ENCODE measurements at places on chromosomes 3 and 15.

- no peak for DNase-seq
Observed at GRCh38 chr3:4138786-4139431, 164.3 kb upstream of the SETMAR start.

DNA sequence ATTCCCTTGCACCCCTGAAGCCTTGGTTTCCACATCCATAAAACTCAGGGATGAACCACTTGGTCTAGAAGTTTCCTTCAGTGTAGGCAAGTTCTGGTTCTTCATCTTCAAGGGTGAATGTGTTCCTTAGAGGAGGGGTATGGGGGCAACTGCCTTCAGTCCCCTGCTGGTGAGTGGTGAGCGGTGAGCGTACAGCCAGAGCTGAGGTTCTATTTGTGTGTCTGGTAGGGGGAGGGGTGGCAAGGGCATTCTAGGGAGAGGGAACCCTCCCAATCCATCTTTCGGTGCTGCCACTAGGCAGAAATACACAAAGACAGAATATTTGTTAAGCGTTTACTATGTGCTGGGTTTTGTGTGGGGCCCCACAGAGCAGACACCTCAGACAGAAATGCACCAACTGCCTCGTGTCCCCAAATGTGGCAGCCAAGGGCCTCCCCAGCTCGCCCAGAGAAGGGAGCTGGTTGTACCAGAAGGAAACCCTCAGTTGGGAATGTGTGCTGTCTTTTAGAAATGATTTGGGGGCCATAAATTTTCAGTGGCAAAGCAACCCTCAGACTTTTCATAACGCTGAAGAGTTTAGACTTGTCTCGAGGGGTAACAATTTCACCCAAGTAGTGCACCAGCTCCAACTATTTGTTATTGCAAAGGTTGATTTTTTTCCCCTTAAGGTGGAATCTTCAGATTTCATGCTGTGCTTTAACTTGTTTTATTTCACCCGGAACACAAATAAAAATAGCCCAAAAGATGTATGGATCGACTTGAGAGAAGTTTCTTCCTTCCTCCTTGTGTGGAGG lies 137.6 kb downstream of the FBLN2 start:
- no peak for DNase-seq

DNA sequence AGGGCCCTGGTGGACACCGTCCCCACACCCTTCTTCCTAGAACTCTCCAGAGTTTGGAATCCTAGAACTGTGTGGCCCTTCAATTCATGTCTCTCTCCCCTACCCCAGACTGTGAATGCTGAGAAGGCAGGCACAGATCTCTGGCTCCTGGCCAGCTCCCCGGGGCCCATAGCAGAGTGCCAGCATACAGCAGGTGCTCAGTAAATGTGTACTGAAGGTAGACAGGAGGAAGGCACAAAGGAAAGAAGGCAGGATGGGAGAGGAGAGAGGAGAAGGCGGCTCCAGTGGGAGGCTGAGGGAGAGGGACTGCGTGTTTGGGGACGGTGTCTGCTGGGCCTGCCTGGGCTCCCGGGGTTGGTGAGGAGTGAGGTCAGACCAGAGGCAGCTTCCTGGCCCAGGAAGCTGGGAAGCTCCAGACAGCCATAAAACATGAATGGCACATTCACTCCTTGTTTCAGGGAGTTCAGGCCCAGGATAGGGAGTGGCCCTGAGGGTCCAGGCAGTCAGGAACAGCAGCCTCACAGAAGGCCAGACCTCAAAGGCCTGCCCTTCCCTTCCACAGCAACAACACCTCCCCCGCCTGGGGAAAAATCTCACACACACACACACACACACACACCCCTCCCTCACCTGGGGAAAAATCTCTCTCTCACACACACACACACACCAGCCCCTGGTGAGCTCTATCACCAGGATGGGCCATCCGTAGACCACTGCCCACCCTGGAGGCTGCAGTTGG lies 137.1 kb upstream of the PRR20G start:
- DNase-seq = no peak

DNA sequence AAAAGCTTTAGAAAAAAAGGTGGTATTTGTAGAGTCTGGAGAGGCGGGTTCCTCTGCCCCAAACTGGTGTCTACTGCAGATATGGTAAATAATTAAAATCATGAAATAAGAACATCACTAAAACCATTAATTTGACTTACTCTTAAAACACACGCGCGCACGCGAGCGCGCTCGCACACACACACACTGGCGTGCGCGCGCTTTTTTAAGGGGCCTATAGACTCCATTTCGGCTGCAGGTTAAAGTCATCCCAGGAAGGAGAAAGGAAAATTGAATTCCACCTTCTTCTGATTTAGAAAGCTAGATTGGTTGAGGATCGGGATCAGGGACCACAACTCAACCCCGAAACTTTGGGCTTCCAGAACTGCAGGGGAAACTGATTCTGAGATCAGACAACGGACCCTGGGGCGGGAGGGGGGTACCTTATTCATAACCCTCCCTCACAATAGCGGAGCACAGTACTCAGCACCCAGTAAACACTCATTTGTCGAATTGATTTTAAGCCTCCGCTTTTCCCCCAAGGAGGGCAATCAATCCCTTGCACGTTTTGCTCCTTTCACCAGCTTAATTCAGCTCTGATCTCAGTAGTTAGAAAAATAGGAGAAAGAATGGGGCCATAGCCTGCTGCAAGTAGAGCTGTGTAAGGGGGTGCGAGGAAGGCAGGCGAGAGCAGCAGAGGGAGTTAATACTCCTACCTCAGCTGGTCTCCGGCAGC lies 509 bp upstream of the LRRC3B start:
- DNase-seq = no peak

GRCh38 chr3:59334585-59334984 lies 284.8 kb upstream of the CFAP20DC start:
- DNase-seq = no peak

GRCh38 chr15:95279277-95280019 lies 1048.1 kb downstream of the MCTP2 start:
- no peak for DNase-seq

Measured in CD4-positive, alpha-beta T cell treated with Interleukin-4 for 4 hours (primary cell).